Stimulated activated CD4-positive, alpha-beta T cell treated with anti-CD3 and anti-CD28 coated beads, Interleukin-12 subunit alpha, Interleukin-12 subunit beta, amount 100 ng/mL, for 4 hours (primary cell): ENCODE measurements at places on chromosomes 2 and 18.

DNA sequence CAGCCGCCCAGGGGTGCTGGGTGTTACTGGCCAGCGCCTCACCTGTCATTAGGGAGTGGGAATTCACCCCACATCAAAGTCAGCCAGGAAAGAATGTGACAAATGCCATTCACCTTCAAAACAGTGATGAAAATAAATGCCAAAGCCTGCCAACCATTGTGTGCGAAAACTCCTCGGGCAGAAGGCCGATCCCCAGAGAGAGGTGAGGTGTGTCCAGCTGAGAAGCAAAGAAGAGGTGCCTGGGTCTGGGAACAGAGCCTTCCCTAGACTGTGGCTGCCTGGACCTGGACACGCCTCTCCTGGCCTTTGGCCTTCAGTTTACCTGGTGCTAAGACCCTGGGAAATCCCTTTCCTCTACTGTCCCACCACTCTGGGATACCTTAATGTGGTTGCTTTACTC, 142.7 kb downstream of the CYP26B1 start:
- no peak for DNase-seq

DNA sequence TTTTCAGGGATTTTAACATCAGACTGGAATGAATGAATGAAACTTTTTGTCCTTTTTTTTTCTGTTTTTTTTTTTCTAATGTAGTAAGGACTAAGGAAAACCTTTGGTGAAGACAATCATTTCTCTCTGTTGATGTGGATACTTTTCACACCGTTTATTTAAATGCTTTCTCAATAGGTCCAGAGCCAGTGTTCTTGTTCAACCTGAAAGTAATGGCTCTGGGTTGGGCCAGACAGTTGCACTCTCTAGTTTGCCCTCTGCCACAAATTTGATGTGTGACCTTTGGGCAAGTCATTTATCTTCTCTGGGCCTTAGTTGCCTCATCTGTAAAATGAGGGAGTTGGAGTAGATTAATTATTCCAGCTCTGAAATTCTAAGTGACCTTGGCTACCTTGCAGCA, 53.4 kb downstream of the SMAD4 start:
- no peak for DNase-seq

- DNase-seq = no peak
Observed at GRCh38 chr18:58106289-58107070, 62.5 kb downstream of the NEDD4L start.

DNA sequence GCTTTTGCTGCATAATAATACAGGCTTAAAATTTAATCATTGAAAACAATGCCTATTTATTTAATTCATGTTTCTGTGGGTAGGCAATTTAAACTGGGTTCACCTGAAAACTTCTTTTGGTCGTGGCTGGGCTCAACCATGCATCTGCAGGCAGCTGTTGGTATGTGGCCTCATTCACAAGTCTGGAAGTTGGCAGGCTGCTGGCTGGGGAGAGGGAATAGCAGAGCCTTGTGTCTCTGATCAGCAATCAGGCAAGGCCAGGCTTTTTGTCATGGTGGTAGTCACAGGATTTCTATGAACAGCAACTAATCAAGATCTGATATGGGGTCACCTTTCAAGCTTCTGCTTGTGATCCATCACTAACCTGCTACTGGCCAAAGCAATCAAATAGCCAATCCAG, 130.1 kb upstream of the KCNJ3 start:
- DNase-seq = no peak

- no peak for DNase-seq
Observed at GRCh38 chr2:67576991-67577390, 179.9 kb downstream of the ETAA1 start.

GRCh38 chr2:199440118-199440517, 17.6 kb downstream of the SATB2 start:
- no peak for DNase-seq

GRCh38 chr2:152566728-152567069, 150.6 kb downstream of the PRPF40A start:
- no peak for DNase-seq
